ENCODE measurements at places on chromosomes 7 and 10. TPM values are rescaled to one million over a fixed set of nuclear protein-coding genes. Genes with fewer than 3 reads are reported as not detected.

GRCh38 chr10:13681095-13681494, 94.3 kb downstream of the PRPF18 start:
- no peak for DNase-seq

DNA sequence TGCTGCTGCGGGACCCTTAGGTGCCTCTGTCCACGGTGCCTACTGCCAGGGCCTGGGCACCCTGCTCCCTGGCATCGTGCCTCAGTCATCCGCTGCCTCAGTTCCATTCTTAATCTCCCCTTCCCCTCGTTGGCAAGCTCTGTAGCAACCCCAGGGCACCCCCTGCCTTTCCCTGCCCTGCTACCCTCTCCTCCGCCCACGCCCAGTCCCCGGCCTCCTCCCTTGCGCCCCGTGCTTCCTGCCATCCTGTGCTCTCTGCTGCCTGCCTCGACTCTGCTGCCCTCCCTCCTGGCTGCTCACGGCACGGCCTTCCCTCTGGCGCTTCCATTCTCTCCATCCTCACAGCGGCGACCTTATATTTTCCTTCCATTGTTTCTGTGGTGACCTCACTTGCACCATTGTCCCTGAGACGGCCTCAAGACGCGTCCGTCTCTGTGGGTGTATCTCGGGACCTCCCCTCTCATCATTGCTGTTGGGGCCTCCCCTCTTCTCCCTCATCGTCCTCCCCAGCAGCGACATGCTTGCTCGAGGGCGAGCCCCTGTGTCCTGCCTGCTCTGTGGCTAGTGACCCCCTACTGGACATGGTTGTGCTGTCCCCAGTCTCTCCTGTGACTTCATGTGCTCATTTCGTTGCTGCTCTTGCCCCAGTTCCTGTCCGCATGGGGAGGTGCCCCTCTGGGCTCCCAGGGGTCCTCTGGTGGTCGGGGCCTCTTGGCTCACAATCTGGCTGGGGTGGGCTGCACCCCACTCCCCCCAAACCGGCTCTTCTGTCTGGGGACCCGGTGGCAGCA, 35.3 kb downstream of the AGAP3 start:
- no peak for DNase-seq

DNA sequence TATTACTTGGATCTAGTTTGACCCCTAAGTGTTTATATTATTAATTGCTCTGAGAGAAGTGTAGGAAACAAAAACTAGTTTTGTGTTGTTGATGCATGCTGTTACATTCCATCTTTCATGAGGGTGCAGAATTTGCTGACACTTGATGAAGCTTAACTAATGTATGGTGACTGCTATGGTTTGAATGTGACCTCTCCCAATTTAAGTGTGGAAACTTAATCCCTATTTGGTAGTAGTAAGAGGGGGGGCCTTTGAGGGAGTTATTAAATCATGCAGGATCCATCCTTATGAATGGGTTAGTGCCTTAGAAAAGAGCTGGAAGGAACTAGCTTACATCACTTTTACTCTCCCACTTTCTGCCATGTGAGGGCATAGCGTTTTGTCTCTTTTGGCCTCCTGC, 142.5 kb downstream of the PCLO start:
- no peak for DNase-seq

- no peak for DNase-seq
These were observed 63.2 kb downstream of the ATE1 start for GRCh38 chr10:121864653-121865052.

GRCh38 chr7:141381794-141382427, 169.3 kb upstream of the AGK start:
- DNase-seq, result no peak

CLCN1 gene
- total RNA-seq, result not detected

DNA sequence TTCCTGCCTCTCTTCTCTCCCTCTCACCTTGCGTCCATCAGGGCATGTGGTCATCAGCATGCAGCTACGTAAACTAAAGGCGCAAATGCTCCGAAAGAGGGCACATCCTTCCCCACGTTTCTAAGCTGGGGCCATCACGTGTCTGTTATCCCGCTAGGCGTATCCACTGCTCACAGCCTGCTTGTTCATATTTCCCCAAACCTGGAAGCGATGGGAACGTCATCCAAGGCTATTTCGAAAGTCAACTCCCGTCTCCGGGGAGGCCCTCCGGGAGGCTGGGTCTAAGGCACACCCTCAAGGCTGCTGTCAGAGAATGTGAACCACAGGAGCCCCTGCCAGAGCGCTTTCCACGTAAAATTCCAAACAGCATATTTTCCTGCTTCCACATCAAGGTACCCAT, 199.2 kb downstream of the DIP2C start:
- no peak for DNase-seq

GRCh38 chr7:107850216-107850615, 40.8 kb upstream of the DLD start:
- DNase-seq, result no peak

DNA sequence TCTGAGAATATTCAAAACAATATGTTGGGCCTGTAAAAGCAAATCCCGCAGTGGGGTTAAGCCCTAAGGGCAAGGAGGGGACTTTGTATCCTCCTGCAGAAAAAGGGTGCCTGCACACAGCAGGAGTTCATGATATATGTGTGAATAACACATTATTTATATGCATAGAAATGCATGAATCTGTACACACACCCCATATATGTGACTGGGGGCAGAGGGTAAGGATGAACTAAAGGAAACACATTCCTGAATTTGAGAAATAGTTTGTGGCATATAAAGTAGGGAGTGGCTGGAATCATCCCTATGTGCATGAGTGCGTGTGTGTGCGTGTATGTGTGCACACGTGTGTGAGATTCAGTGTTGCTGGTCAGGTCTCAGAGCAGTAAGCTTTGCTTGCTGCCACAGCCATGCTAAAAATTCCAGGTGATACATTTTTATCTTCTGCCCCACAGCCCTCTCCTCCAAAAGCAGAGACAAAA, 18.9 kb downstream of the ENO4 start:
- DNase-seq, result no peak

- DNase-seq, result peak; percentile 93
These were observed 41.7 kb upstream of the CALD1 start for GRCh38 chr7:134737566-134738345.

GRCh38 chr10:91805110-91805838, 7.0 kb downstream of the TNKS2 start:
- no peak for DNase-seq

MAGI2 gene
- total RNA-seq, result 9.6 TPM

All from HFFc6 (cell line).